ENCODE measurements at places on chromosomes 7 and 10. TPM values are rescaled to one million over a fixed set of nuclear protein-coding genes. Genes with fewer than 3 reads are reported as not detected.

- H3K4me1 ChIP-seq = no peaks in the 10 kb centered on the region
- H3K4me3 ChIP-seq = no peak overlapping the region
- DNase-seq = no peak
- H3K27ac ChIP-seq = no peak overlapping the region
These were observed 81.3 kb upstream of the ZNF438 start for GRCh38 chr10:31112961-31113360.

DNA sequence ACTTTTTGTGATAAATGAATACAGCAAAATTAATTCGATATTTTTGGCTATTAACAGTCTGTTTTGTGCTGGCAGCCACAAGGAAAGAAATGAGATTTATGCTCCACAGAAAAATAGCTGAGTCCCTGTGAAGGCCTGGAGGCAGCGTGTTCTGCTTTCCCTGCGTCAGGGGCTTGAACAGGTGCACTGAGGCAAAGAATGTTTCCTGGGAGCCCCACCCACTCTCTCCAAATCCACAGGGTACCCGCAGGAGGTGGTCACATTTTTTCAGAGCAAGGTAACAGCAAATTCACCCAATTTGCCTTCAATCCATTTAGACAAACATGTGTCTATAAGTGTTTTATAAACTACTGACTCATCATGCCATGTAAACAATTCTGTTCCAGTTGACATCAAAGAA, 308.1 kb downstream of the TCERG1L start:
- DNase-seq = no peak
- H3K4me1 ChIP-seq = no peaks in the 10 kb centered on the region
- no peaks in the 10 kb centered on the region for H3K36me3 ChIP-seq
- H3K27me3 ChIP-seq = no peaks in the 10 kb centered on the region
- no peak overlapping the region for H3K4me3 ChIP-seq

DNA sequence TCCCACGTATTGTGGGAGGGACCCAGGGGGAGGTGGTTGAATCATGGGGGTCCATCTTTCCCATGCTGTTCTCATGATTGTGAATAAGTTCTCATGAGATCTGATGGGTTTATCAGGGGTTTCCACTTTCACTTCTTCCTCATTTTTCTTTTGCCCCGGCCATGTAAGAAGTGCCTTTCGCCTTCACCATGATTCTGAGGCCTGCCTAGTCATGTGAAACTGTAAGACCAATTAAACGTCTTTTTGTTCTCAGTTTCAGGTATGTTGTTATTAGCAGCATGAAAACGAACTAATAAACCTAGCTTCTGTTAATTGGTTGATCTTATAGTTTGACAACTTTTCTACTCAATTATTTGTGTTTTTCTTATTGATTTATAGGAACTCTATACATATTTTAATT, 206.3 kb downstream of the NXPH1 start:
- DNase-seq = no peak
- no peak overlapping the region for H3K4me3 ChIP-seq
- no peak overlapping the region for H3K27ac ChIP-seq
- H3K27me3 ChIP-seq = no peaks in the 10 kb centered on the region
- H3K36me3 ChIP-seq = no peaks in the 10 kb centered on the region
- no peaks in the 10 kb centered on the region for H3K4me1 ChIP-seq

DNA sequence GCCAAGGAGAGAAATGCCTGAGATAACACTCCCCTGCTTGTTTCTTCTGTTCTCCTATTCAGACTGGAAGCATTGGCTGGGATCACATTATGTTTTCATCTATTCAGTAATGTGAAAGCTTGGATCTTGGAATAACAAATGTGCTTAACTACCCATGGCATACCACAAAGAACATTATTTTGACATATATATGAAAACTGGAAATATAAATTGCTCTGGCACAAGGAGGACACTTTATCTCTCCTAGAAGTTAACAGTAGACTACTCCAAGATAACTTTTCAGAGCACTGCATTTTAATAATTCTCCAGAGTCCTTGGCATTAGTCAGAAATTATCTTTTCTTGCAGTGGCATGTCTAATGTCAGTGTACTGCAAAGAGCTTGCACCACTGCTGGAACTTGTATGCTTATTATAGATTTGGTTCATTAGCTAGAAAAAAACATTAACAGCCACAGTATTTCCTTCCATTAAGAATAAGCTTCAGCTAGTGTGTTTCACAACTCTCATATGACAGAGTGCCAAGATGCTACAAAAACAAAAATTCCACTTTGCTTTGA, 169.3 kb upstream of the LRRN3 start:
- peaks cover 8% of the 10 kb centered on the region for H3K4me1 ChIP-seq
- no peaks in the 10 kb centered on the region for H3K36me3 ChIP-seq
- no peaks in the 10 kb centered on the region for H3K27me3 ChIP-seq
- DNase-seq = no peak
- no peak overlapping the region for H3K4me3 ChIP-seq

GIMAP1 gene
- 3.5 TPM for total RNA-seq

MYOF gene
- total RNA-seq = 46.5 TPM

- H3K36me3 ChIP-seq = no peaks in the 10 kb centered on the region
- no peaks in the 10 kb centered on the region for H3K4me1 ChIP-seq
- no peak overlapping the region for H3K27ac ChIP-seq
- H3K4me3 ChIP-seq = no peak overlapping the region
- DNase-seq = no peak
- no peaks in the 10 kb centered on the region for H3K27me3 ChIP-seq
These were observed 242.1 kb upstream of the KCND2 start for GRCh38 chr7:120030876-120031275.

DNA sequence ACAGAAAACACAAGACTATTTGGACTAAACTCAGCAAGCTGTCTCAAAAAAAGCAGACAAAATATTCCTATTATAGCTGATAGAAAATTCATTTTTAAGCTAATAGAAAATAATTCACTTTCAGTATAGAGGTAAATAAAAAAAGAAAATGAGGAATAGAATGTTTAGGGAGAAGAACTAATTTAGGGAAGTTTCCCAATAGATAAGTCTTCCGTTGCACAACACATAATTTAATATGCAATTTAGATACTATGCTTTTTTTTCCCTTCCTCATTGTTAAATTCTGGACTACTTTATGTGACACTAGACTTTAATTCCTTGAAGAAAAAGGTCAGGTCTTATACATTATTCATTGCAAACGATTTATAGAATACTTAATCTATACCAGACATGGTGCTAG, 10.3 kb downstream of the PNPLA8 start:
- H3K27ac ChIP-seq = no peak overlapping the region
- no peak overlapping the region for H3K4me3 ChIP-seq
- no peaks in the 10 kb centered on the region for H3K27me3 ChIP-seq
- H3K36me3 ChIP-seq = no peaks in the 10 kb centered on the region
- DNase-seq = no peak

WDR86 gene
- total RNA-seq = 0.38 TPM

AQP1 gene
- 117 TPM for total RNA-seq

GRCh38 chr10:102675011-102675665, 30.9 kb downstream of the TRIM8 start:
- no peaks in the 10 kb centered on the region for H3K36me3 ChIP-seq
- DNase-seq = no peak
- no peak overlapping the region for H3K4me3 ChIP-seq
- peaks cover 76% of the 10 kb centered on the region for H3K4me1 ChIP-seq

- H3K4me3 ChIP-seq = no peak overlapping the region
- no peak overlapping the region for H3K27ac ChIP-seq
- H3K27me3 ChIP-seq = no peaks in the 10 kb centered on the region
- no peaks in the 10 kb centered on the region for H3K4me1 ChIP-seq
These were observed 141.2 kb downstream of the LYZL1 start for GRCh38 chr10:29430101-29430500.

HEPACAM2 gene
- not detected for total RNA-seq

DNA sequence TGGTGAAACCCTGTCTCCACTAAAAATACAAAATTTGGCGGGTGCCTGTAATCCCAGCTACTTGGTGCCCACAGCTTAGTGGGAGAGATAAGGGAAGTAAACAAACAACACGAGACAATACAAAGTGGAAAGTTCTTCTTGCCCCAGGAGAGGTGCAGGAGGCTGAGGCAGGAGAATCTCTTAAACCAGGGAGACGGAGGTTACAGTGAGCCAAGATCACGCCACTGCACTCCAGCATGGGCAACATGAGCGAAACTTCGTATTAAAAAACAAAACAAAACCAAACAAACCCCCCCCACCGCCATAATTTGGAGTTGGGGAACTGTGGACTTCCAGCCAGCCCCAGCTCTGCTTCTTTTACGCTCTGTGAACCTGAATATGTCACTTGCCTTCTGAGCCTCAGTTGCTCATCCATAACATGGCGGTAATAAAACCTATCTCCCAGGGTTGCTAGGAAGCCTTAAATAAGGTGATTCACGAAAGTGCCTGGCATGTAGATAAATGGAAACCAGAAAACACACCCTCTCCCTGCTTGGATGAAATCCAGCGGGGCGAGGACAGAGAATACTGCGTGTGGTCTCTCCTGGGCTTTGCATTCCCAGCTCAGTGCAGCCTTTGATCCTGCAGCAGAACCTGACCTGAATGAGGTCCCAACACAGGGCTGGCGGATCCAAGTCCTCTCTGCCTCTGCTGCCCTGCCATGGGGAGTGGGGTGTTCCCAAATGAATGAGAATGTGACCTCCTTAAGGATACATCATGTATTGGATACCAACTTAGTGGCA, 10.2 kb downstream of the MLXIPL start:
- H3K36me3 ChIP-seq = no peaks in the 10 kb centered on the region
- H3K4me1 ChIP-seq = no peaks in the 10 kb centered on the region
- H3K27ac ChIP-seq = no peak overlapping the region
- no peak overlapping the region for H3K4me3 ChIP-seq

DNA sequence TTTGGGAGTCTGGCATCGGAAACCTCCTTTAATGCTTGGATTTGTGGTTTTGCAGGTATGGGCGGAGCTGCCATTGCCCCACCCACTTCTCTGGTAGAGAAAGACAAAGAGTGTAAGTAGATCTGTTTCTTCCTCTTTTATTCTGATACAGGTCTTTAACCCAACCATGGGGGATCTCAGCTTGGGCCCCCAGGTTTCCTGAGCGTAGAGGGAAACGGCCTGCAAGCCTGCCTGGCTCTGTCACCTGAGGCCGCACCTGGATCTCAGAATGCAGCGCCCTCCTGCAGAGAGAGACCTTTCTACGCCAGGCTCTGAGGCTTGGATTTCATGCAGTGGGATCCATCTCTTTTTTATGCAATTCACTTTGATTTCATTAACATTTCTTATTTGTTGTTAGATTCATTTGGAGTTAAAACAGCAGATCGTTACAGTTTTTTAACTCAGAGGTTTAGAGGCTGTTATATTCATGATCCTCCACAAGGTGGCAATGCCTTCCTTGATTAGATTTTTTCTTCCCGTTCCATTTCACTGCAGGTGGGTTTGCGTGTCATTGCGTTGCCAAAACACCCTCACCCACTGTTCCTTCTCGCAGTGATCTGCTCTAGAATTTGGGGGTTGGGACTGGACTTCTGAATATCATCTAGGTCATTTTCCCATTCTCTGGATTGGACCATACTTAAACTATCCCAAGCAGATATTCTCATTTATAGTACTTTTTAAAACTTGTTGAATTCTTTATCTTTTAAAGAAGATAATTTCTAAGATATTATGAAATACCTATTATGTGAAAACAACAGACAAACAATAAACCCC, 20.0 kb downstream of the RBM17 start:
- DNase-seq = no peak
- H3K36me3 ChIP-seq = peaks cover 34% of the 10 kb centered on the region
- H3K27me3 ChIP-seq = no peaks in the 10 kb centered on the region
- no peak overlapping the region for H3K27ac ChIP-seq

DNA sequence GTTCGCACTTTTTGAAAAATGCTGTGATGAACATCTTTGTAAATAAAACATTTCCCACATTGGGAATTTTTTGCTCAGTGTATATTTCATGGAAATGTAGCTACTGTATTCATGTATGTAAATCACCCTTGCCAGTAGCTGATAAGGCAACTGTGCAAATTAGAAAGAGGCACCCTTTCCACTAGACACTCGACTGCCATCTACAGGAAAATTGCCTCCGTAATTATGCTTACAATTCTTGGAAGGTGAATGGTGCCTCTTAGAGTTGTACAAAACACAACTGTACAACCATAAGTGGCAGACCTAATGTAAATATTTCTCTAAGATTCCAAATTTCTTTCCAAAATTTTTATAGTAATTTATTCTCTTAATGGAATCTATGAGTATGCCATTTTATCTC, 491.7 kb downstream of the CCSER2 start:
- no peak overlapping the region for H3K4me3 ChIP-seq
- H3K4me1 ChIP-seq = no peaks in the 10 kb centered on the region
- no peaks in the 10 kb centered on the region for H3K27me3 ChIP-seq
- DNase-seq = no peak
- H3K27ac ChIP-seq = no peak overlapping the region

Data from heart right ventricle (tissue), 16 donors.